NCI-H146 (cell line): ENCODE measurements at places on chromosomes 1 and 21.

- no peak for DNase-seq
These were observed 42.4 kb downstream of the TRIM11 start for GRCh38 chr1:228364068-228364705.

- DNase-seq = no peak
These were observed 73.6 kb downstream of the SKI start for GRCh38 chr1:2301607-2302291.

DNA sequence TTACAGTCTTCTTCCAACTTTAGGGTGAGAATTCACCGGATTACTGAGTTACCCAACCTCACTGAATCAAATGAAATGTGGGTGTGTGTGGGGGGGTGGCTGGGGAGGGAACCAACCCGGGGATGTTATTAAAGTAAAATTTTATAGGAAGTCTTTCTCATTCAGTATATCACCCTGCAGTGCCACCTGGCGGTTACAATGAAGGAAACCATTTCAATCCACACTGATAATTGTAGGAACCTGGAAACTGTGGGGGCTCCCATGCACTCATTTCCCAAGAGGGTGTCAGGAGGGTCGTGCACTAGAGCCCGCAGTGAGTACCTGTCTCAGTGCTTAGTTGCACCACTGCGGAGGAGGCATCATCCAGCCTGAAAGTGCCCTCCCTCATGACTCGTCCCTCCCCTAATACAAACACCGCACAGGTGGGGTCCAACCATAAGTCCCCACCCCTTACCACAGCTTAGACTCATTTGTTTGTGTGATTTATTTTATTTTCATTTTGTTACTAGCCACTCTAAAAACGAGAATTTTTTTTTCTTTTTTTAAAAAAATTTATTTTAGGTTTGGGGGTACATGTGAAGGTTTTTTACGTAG is 29.1 kb upstream of the IGSF5 start:
- DNase-seq = peak; percentile 55

GRCh38 chr1:152906023-152906565 is 2.3 kb upstream of the IVL start:
- DNase-seq = no peak

DNA sequence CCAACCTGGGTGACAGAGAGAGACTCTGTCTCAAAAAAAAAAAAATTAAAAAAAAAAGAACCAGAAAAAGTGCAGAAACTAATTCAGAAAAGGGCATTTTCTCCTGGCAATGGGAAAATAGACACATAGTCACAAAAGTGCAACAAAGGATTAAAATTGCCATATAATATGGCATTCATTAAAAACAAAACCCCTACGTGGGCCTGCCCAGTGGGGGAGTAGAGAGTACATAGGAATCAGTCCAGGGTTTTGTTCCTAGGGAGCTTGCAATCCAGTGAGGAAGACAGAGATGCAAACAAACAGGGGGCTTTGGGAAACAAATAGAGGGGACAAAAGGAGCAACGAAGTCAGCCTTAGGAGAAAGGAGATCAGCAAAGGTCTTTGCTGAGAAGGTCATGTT is 4.5 kb upstream of the TRABD2B start:
- DNase-seq = no peak

DNA sequence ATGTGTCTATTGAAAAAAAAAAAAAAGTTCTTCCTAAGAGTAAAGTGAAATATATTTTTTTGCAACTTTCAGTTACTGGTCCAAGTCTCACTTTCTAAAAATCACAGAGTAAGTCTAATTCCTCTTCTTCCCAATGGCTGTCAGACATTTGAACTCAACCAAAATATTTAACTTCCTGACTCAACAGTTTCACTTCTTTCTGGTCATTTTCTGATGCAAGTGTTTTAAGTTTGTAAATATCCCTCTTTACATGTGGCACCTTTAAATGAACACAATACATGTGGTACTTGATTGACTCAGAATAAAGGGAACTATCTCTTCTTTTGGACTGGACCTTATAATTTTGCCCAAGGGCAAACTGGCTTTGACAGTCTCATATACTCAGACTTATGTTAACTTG is 76.7 kb downstream of the ASH1L start:
- no peak for DNase-seq

DNA sequence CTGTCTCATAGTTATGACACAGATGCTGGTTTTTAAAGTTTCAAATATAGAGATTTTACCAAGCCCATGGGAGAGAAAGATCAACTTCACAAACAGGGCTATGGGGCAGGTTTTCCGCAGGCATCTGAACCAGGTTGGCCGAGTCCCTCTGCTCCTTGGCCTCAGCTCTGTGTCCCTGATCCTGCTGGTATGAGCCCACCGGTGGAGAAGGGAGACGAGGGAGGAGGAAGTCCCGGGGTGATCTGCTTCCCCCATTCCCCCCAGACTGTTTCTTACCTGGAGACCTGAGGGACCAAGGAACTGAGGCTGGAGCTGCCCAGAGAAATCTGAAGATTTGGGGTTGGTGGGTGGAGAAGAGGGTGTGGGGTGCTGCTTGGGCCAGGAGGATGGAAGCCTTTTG is 28.9 kb upstream of the BTG2 start:
- DNase-seq = no peak

DNA sequence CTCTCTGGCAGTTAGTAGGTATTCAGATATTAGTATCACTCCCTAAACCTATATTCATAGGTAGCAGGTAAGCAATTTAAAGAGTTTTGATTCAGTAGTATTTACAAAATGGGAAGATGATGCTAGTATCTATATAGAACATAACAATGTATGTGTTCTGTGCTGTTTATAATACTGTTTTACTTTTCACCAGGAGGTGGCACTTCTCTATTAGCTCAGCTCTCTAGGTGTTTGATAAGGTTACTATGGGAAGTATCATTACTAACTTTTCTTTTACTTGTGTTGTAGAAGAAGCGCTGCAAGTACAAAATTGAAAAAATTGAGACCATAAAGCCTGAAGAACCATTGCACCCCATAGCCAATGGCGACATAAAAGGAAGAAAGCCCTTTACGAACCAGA is 49.4 kb upstream of the FASLG start:
- DNase-seq = no peak

GRCh38 chr1:228463559-228464455 is 23.4 kb upstream of the RNF187 start:
- DNase-seq = peak; percentile 76

DNA sequence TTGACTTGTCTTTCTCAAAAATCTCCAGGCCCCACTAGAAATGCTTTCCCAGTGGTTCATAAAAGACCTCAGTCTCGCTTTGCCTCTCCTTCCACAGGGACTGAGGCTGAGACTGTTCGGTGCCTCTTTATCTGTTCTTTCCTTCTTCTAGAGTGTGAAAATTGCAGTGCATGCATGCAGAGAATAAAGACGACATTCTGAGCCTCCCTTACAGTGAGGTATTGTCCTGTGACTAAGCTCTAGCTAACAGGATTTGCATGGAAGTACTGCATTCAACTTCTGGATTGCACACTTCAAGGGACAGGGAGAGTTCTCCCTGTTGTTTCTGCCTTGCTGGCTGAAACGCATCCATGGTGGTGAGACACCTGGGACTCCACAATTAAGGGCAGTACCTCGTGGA is 69.1 kb downstream of the COLGALT2 start:
- no peak for DNase-seq

DNA sequence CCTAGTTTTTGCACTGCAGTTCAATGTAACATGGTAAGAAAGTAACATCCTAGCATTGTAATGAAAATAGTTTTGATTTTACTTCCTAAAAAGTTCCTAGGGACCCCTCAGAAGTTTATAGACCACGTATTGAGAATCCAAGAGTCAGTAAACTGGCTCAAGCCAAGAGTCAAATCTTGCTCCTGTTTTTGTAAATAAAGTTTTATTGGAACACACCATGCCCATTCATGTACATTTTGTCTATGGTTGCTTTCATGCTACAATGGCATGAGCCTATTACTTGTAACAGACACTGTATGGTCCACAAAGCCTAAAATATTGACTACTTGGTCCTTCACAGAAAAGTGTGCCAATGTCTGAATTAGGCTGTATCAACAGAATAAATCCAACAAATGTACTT is 301.0 kb downstream of the LMO4 start:
- DNase-seq = no peak

DNA sequence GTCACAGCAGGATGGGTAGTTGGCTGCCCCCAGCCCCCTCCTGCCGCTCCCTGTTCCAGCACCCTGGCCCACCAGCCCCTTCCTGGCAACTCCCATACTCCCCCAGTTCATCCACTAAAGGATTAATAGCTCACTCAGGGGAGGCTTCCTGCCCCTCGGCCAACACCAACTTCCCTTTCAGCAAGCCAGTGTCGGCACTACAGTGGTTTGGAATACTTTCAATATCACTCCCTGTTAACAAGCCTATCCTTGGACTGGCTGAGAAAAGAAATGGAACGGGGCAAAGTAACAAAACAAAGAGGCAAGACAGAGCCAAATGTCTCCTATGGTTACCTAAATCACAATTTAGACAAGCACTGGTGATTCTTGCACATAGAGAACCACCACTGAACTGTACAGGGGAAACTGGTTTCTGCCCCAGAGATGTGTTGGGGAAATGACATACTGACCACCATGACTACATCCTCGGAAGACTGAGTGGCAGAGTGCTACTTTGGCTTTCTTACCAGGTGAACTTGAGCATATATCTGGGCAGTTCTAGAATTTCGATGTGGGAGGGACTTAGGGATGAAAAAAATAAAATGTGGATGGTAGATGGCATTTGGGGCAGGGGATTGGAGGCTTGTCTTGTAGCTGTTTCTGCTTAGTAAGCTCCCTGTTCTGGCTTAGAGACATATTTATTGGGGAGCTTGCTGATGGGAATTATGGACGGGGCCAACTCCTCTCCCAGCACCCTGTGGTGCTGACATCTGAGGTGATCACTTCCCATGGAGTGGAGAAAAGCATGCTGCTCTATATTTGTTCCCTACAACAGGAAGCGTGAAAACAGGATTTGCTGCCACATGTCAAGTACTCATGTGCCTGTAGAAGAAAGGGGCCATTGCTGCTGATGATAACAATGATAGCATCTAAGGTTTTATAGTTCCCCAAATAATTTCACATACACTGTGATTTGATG is 7.1 kb upstream of the CAPN2 start:
- no peak for DNase-seq

- no peak for DNase-seq
These were observed 117.2 kb upstream of the FGGY start for GRCh38 chr1:59179673-59180072.

- peak; percentile 85 for DNase-seq
These were observed 8.3 kb downstream of the TNR start for GRCh38 chr1:175735144-175735543.

GRCh38 chr1:22262583-22262982 is 119.7 kb upstream of the WNT4 start:
- DNase-seq = peak; percentile 90

DNA sequence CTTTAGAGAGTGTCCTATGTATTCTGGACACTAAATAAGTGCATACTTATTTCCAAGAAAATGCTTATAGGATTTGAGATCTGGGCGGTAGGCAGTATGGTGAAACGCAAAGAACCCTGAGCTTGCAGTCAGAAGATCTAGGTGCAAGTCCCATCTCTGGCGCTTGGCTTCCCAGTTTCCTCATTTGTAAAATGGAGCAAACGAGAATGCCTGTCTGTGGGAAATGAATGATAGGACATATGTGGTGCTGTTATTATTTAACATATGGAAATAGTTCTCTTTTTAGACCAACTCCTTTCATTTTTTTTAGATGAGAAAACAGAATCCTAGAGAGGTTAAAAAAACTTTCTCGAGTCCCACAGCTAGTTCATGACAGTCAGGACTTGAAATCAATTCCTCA is 25.2 kb upstream of the ROR1 start:
- no peak for DNase-seq

DNA sequence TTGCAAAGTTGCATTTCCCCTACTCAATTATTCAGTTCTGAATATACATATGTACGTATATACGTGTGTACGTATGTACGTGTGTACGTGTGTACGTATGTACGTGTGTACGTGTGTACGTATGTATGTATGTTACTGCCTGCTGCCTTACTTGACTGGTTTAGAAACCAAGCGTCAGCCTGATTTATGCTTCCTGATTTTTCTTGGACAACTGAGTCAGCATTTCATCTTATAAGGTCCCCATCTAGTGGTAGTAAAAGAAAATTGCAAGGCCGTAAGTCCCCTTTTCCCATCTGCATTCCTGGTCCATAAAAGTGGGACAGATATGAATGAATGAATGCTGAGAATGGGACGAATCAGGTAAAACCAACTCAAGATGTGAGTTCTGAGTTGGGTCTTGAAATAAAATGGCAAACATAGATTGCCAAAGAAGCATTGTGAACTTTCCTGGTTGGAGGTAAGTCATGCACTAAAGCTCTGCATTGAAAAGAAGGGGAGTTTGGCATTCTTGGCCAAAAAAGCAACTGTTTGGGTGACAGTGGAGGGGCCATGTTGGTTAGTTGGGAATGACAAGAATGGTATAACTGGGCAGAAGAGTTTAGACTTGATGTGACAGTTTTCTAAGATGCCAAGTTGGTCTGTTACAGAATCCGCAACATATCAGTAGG is 76.4 kb upstream of the DNAH14 start:
- peak; percentile 14 for DNase-seq

DNA sequence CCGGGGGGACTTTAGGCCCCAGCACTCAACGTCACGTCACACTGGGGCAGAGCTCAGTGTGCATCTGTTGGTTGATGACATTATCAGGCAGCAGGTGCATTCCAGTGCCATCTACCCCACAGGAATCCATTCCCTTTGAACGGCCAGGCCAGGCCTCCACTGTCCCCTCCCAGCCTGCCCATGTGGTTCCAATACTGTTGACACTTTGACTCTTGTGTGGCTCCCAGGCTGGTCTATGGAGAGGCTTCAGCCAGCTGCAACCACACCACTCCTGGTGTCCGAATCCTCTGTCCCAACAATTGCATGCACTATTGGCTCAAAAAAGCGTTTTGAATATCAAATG is 92.0 kb upstream of the SIM2 start:
- DNase-seq = no peak

DNA sequence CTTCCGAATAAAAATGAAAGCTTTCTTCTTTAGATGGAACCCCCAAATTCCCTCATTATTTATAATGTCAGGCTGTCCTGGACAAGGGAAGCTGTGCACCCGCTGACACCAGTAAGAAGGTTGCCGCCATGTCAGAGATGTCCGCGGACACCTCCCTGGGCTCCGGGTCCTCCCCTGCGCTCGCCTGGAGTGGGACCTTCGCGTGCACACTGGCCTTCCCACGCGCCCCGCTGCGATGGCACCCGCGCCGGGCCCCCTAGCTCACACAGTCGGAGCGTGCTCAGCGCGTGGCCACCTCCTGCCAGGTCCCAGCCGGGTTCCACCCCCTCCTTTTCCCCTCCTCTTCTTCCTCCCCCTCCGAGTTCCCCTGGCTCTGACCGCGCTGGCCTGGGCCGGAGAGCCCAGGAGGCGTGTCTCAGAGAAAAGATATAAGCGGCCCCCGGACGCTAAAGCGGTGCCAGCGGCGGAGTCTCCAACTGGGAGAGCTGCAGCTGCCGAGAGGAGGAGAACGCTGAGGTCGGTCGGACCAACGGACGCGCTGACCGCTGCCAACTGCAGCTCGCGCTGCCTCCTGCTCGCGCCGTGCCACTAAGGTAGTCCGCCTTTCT is at the start of gene G0S2:
Gene G0S2 (plus strand): TSS at position 456 of the 608 bp plus-strand sequence. CDS start 273 bp downstream, outside the sequence.
- no peak for DNase-seq
